ENCODE measurements at places on chromosomes 11 and 22.
A peak's percentile ranks its signal among the peaks of the same experiment; 100 is the strongest.

GRCh38 chr11:33257897-33258630 lies 883 bp downstream of the HIPK3 start:
- DNase-seq = peak; percentile 76

GRCh38 chr11:23403210-23404185 lies 543.2 kb upstream of the CCDC179 start:
- no peak for DNase-seq

- DNase-seq = no peak
Observed at GRCh38 chr11:72828692-72829101, 14.5 kb downstream of the ATG16L2 start.

- no peak for DNase-seq
Observed at GRCh38 chr11:10927538-10927937, 69.7 kb upstream of the ZBED5 start.

DNA sequence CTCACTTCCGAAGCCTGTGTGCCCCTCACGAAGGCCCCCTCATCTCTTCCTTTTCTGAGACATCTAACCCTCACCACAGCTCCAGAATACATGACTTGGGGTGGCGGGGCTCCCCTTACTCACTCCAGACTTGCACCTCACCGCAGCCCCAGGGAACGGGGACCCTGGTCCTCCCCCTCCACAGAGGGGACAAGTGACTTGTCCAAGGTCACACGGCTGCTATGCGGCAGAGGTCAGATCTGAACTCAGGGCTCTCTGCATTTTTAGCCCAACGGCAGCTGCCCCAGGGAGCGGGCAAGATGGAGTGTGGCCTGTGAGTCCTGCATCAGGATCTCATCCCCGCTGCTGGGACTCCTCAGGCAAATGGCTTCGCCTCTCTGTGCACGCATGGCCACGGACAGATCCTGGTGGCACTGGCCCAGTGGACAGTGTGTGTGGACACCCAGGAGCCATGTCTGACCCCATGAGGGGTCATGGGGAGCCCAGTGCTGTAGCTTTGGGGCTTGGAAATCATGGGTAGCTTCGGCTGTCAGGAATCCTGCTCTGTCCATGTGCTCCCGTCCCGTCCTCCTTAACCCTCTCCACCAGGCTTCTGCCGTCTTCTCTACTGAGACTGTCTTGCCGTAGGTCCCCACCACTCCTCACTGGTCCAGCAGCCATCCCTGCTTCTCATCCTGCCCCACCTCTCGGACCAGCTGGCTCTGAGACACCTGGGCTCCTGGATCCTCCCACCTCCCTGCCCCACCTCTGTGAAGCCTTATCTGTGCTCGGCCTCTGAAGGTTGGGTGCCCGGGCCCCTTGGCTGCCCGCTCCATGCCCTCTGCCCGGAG lies 48.0 kb upstream of the CARS1 start:
- no peak for DNase-seq

GRCh38 chr22:45651931-45652528 lies 19.6 kb upstream of the ATXN10 start:
- DNase-seq = no peak

GRCh38 chr22:48698618-48699017 lies 1129.1 kb downstream of the BRD1 start:
- DNase-seq = no peak

GRCh38 chr11:35030716-35031213 lies 108.2 kb upstream of the CD44 start:
- DNase-seq = no peak

GRCh38 chr11:71144736-71145135 lies 107.6 kb downstream of the SHANK2 start:
- DNase-seq = no peak

GRCh38 chr11:12927221-12927620 lies 81.9 kb upstream of the RASSF10 start:
- DNase-seq = no peak

GRCh38 chr11:69883292-69884255 lies 64.4 kb upstream of the FGF3 start:
- no peak for DNase-seq

- no peak for DNase-seq
Observed at GRCh38 chr11:2096919-2097301, 42.3 kb downstream of the IGF2 start.

GRCh38 chr11:39965701-39966100 lies 1493.8 kb downstream of the LRRC4C start:
- no peak for DNase-seq

- no peak for DNase-seq
Observed at GRCh38 chr11:86702220-86702983, 30.0 kb upstream of the ME3 start.

DNA sequence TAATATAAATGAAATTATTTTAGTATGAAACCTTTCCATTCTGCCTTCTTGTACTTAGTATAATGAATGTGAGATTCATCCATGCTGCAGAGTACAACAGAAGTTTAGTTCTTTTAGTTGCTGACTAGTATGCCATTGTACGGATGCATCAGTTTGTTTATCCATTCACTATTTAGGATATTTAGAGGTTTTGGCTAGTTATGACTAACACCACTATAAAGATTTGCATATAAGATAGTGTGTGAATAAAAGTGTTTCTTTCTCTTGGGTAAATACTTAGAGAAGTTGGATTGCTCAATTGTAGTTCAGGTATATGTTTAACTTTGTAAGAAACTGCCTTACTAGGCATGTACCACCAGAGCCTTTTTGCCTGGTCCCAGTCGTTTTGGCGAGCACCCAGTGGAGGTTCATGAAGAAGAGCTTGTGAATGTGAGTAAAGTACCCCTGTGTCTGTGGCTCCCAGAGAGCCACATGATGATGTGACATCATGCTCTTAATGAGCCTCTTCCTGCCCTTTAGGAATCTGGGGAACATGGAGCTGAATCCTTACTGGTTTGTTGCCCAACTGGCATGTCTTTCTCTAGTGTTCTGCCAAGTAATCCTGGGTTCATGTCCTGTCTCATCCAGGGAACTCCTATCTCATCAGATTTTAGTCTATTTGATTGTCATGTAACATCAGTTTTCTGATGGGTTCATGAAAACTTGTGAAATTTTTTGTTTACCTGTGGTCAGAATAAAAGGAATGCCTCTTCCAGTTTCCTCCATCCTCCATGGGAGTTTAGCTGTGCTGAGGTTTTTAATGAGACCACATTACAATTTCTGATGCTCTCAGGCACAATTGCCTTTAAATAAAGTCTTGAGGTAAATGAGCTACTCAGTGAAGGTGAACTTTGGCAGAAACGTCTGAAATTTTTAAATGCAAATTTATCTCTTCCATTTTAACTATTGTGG lies 234.8 kb downstream of the CASP12 start:
- no peak for DNase-seq

- DNase-seq = no peak
Observed at GRCh38 chr11:1779806-1780699, 16.3 kb upstream of the CTSD start.

DNA sequence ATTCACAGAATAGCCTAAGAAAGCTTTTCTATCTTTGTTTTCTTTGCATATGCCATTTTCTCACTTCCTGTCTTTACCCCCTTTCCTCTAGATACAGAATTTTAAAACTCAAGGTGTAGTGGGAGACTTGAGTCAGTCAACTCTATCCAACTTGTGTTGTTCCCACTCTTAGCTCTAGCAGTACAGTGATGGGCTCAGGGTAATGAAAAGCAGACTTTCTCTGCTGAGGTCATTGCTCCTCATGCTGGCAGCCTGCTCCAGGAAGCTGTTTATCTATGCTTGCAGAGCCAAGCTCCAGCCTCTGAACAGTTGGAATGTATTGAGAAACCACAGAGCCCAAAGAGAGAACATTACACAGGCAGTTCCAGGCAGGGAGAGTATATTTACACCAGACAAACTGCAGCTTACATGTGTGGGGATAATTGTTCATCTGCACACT lies 68.1 kb downstream of the CSTPP1 start:
- DNase-seq = no peak

- no peak for DNase-seq
Observed at GRCh38 chr22:35377735-35378134, 3.2 kb upstream of the HMOX1 start.

DNA sequence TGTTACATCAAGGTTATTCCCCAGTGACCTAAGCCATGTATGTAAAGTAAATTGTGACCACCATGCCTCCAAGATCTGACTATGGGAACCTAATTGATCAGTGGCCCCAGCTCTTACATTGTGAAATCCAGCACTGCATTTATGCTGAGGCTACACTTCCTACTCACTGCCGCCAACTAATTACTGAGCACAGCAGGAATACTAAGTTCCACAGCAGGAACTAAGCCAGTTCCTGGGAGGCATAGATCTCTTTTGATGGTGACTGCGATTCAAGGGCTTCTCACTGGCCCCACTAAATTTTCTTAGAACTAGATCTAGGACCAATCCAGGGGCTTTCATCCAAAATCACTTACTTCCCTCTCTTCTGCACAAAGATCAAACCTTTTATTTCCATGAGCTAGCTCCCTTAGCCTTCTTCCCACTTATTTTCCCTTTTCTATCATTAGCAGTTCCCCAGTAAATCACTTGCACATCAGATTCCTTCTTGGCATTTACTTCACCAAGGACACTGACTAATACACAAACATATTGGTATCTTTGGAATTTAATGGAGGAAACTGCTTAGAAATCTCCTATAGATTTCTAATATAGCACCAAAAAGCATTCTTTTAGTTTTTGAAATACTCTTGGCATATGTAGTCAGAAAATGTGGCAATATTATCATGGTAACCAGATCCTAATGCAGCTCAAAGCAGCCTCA lies 46.0 kb downstream of the CNTN5 start:
- no peak for DNase-seq

DNA sequence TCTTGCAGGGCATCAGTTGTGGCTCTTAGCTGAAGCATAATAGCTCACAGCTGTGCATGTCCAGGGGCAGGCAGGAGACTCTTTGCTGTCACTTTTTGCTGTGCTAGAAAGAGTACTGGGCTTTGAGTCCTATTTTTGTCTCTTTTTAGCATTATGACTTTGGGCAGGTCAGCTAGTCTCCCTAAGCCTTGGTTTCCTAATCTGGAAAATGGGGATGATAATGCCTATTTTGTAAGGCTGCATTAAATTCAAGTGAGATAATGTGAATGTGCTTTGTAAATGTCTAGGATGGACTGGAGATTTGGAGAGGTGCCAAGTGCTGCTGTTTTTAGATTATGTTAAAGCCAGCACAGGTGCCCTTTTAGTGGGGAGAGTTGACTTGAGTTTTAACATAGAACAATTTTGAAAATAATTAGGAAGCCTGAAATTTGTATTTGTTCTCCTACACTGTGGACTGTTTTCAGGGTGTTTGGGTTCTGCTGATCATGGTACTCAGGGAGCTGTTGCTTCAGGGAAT lies 19.1 kb downstream of the CABIN1 start:
- no peak for DNase-seq

GRCh38 chr11:110525883-110526282 lies 96.1 kb downstream of the FDX1 start:
- DNase-seq = no peak

DNA sequence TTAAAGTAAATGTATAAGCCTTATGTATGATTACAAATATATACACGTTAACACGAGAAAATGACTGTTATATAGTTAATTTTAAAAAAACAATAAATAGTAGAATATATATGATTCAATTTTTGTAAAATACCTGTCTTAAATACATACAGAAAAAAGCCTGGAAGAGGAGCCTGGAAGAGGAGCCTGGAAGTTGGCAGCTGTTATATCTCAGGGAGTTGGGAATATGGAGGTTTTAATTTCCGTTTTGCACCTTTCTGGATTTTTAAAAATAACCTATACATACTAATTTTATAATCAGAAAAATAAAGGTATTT lies 111.6 kb downstream of the WT1 start:
- DNase-seq = no peak

GRCh38 chr11:132168344-132168981 lies 798.0 kb downstream of the NTM start:
- no peak for DNase-seq

GRCh38 chr11:92131289-92131865 lies 93.2 kb upstream of the FAT3 start:
- no peak for DNase-seq

GRCh38 chr11:112582366-112582765 lies 321.7 kb upstream of the PLET1 start:
- DNase-seq = no peak

DNA sequence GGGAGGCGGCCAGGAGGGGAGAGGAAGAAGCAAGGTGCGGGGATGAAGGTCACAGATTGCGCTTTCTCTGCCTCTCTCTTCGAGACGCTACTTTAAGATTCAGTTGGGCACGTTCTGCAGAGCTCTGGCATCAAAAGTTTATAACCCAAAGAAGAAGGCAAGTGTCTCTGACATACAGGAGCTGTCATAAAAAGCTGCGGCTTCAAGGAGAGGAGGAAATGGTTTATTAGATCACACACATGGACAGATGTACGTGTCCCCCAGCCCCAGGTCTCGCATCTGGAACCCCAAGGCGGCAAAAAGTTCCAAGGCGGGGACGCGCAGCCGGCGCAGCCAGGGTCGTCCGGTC lies 589.0 kb downstream of the OPCML start:
- DNase-seq = peak; percentile 6

- no peak for DNase-seq
Observed at GRCh38 chr11:67195971-67196456, 70.3 kb upstream of the GRK2 start.

DNA sequence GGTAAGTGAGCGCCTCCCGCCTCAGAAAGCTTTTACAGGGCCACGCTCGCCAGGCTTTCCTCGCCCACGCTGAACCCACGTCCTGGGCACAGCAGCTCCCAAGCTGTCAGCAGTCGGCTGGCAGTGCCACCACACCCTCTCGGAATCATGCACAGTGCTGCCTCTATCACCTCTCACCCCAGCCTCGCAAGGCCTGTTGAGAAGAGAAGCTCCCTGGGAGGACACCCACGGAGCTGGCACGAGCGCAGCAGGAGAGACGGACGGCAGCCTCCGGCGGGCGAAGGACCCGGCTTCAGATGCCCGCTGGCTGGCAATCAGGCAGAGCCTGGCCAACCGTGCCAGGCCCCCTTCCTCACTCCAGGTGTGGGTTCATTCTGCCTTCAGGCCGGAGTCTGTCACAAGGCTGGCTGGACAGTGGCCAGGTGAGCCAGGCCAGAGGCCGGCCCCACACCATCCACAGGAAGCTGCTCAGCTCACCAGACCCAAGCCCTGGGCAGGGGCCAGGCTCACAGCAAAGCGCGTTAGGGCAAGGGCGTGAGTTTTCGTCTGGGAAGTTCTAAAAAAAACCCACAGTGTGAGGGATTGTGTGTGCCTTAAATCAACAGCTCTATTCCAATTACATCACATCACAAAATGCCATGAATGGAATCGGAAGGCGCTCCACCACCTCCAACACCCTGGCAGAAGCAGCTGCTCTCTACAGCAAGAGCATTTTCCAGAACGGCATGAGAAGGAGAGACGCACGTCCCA lies 33.2 kb downstream of the TOLLIP start:
- no peak for DNase-seq

DNA sequence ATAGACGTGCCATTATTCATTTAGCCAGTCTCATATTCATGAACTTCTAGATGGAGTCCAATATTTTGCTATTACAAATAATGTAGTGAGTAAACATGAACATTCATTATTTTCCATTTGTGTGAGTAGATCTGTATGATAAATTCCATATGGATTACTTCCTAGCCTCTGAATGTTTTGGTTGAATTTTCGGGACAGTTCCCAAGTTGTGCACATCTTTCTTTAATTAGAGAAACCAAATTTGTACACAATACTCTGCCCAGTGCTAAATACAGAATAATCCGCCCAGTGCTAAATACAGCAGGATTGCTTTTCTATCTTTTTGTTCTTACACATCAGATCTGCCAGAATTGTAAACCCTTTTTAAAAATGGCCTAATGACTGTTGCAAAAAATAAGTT lies 17.1 kb upstream of the APLP2 start:
- DNase-seq = no peak

- DNase-seq = no peak
Observed at GRCh38 chr11:6377902-6378639, 12.2 kb upstream of the SMPD1 start.

Measured in neuronal stem cell (in vitro differentiated cells).